ENCODE measurements at places on chromosomes 7 and 10. TPM values are rescaled to one million over a fixed set of nuclear protein-coding genes. Genes with fewer than 3 reads are reported as not detected.
A peak's percentile ranks its signal among the peaks of the same experiment; 100 is the strongest.

Gene ARHGEF5
- 1.3 TPM for total RNA-seq

Gene PLAU
- 11.2 TPM for total RNA-seq

Gene PIK3CG
- total RNA-seq: not detected

GRCh38 chr7:38321515-38321944 lies 48.1 kb upstream of the TARP start:
- DNase-seq: no peak

Gene PRKG1
- not detected for total RNA-seq

Gene PDZD7
- 0.60 TPM for total RNA-seq

- DNase-seq: no peak
Observed at GRCh38 chr10:129151281-129151680, 315.8 kb upstream of the MGMT start.

GRCh38 chr7:148882192-148882591 lies 1.9 kb downstream of the EZH2 start:
- no peak for DNase-seq

Gene TMEM213
- not detected for total RNA-seq

DNA sequence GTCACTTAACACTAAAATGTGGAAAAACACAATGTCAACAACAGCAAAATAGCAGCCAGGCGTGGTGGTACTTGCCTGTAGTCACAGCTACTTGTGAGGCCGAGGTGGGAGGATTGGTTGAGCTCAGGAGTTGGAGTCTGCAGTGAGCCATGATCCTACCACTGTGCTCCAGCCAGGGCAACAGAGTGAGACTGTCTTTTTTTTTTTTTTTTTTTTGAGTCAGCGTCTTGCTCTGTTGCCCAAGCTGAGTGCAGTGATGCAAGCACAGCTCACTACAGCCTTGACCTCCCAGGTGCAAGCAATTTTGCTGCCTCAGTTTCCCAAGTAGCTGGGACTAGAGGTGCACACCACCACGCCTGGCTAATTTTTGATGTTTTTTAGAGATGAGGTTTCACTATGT lies 6.1 kb downstream of the KCTD7 start:
- no peak for DNase-seq

DNA sequence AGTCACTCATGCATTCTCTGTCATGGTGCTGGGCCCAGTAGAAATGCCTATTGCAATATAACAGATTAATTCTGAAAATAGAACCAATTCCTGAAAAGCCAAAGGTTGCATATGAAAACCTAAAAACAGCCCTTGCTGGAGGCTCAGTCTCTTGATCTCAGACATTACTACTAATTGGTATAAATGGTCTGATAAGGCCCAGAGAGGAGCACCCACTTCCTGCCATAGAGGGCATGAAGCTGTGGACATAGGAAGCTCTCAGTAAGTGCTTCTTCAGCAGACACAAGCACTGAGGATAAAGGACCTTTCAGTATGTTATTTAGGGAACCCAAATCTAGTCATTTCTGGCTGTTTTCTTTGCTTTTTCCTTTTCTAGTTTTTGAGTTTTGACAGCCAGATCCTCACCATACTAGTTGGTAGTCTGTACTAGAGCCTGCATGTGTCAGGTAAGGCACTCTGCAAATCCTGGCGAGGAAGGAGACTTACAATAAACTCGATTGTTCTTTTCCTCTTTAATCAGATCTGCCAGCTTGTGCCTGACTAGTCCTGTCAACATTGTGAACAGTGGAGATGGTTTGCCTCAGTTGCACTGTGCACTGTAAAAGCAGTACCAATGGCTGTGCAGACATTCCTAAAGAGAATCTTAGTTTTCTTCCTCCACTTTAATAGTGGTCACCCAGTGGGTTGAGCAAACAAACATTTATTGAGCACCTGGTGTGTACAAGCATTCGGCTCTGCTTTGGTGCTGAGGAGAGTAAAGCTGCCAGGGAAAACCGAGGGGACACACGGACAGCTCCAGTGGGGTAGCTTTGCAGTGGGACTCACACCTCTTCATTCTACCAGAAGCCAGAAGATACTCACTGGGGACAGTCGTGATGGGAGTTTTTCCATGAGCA lies 140.9 kb downstream of the CHN2 start:
- no peak for DNase-seq

DNA sequence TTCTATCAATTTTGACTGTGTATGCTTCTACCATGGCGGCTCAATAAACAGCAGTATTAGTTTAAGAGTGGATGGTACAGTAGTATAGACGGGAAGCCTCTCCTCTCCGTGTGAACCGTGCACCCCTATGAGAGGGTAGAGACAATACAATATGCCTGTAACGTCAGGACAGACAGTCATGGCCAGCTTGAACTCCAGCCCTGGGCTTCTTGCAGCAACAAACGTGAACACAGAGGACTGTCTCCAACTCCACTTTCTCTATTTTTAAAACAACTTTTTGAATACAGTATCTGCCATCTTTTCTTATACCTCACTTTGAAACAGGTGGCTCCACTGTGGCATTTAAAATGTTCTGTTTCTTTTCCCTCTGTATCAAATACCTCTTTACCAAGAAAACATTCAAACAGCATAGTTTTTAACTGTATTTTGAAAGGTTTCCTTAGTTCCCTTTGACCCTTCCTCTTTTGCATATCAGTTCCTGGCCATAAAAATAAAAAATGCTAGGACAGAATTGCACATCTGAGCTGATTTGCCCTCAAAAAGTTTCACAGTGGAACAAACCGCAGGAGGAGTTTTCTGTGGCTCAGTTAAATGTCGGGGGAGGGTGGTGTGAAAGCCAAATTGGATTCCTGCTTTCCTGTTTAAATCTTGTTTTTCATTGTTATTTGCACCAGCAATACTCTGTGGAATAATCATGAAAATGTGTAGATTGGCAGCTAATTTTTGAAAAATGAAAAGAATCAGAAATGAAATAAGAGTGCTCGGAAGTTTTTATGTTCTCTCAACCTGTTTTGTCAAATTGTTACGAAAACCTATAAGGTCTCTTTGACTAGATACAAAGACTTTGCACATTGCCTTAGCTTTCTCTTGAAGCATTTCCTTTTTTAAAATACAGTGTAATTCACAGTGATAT lies 8.0 kb downstream of the IKZF1 start:
- no peak for DNase-seq

Gene OR6B1
- total RNA-seq: not detected

DNA sequence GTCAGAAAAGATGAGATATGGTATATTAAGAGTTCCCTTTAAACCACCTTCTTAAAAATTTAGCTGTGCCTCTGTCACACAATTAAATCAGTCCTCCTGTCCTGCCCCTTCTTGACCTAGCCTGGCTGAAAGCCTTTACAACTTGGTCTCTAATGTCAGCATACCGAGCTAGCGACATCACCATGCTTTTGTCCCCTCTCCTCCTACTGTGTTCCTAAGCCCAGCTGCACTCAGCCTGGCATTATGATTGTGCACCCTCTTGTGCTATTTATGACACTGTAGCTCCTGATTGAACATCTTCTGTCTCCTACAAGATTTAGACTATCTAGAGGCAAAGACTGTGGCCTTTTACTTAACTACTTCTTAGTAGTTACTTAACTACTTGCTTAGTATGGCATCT lies 29.2 kb downstream of the TDRD1 start:
- no peak for DNase-seq

DNA sequence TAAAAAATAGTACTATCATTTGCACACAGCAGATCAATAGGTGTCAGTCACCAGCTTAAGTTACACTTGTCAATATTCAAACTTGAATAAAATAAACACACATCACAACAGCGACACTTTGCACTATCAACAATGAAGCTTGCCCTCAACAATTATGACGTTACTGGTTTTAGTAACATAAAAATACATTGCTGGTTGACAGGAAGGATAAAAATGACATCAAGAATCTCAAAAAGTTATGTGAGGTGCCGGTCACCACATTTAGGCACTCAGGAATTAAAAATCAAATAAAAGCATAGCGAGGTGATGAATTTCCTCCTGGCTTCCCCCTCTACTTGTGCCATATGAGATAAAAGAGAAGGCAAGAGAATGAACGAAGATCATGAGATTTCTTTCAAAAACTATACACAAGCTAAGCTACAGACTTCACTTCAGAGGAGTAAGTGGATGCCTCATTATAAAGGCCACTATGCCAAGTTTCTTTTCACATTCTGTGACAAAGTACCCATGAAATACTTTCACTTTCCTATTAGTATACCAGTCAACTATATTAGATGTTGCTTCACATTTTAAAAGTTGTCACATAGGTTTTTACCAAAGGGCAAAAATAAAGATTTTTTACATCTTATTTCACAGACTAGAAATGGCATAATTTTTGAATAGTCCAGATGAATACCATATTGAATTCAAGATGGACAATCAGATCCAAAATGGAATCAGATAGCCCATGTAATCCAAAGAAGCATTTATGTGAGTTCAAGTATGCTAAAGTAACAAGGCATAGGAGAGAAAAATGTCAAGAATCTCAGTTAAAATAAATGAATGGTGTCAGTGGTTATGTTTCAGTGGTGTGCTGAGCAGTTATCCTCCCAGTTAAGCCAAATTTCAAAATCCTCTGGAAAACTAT lies 3.6 kb downstream of the CCDC71L start:
- DNase-seq: no peak

Gene POM121C
- total RNA-seq: 14.0 TPM

Gene IRF5
- 2.9 TPM for total RNA-seq

Gene SPDYE2B
- not detected for total RNA-seq

GRCh38 chr7:39952374-39952773 lies 2.3 kb downstream of the CDK13 start:
- DNase-seq: no peak

GRCh38 chr7:29039821-29040578 lies 81.9 kb upstream of the TRIL start:
- no peak for DNase-seq

GRCh38 chr10:4431114-4431863 lies 394.7 kb upstream of the AKR1E2 start:
- DNase-seq: peak; percentile 65

Gene CCL24
- total RNA-seq: not detected

DNA sequence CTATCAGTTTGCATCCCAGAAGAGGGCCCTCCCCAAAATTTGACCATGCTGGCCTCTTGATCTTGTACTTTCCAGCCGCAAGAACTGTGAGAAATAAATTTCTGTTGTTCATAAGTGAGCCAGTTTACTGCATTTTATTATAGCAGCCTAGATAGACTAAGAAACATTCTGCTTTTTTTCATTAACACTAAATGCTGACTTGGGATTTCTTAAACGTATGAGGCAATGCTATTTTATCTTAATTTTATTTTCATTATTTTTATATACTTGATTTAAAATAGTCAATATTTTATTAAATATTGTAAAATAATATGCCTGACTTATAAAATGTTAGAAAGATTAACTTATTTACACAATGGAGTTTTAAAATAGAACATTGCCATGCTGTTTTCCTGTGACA lies 341.8 kb upstream of the CNTNAP2 start:
- no peak for DNase-seq

GRCh38 chr7:50865450-50865849 lies 82.8 kb upstream of the GRB10 start:
- DNase-seq: no peak

Gene CPA5
- total RNA-seq: not detected

Gene CDK5
- 22.6 TPM for total RNA-seq

Gene DLX5
- total RNA-seq: not detected

Gene TMEM184A
- 9.5 TPM for total RNA-seq

DNA sequence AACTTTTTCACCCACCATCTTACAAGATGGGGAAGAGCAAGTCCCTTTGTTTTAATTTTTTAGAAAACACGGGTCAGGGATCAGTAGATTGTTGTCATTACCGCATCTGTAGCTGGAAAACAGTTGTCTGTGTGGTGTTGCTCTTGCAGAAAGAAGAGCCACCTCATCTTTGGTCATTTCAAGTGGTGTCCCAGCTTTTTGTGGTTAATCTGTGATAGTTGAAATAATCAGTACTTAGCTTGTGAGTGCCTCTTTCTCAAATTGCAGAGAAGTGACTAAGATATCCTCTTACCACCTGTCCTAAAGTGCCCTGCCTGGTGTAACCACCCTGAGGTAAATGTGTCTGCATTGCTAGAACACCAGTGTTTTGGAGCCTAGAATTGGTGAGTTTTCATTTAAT lies 5.5 kb downstream of the PRPF18 start:
- no peak for DNase-seq

DNA sequence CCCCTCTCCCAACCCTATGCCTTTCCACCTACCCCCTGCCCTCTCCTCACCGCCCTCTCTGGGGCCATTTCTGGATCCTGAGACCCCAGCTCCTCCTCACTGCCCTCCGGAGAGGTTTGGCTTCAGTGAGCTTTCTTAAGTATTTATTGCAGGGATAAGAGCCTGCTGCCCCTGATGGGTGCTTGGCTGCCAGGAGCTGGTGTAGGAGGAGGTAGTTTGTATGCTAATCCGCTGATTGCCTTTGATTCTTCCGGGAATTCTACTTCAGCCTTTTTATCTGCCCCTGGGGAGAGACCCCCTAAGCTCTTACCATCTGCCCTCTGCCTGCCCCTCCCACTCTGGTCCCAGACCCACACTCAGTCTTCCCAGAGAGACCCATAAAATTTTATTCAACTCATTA lies 263.5 kb upstream of the PODXL start:
- DNase-seq: no peak

DNA sequence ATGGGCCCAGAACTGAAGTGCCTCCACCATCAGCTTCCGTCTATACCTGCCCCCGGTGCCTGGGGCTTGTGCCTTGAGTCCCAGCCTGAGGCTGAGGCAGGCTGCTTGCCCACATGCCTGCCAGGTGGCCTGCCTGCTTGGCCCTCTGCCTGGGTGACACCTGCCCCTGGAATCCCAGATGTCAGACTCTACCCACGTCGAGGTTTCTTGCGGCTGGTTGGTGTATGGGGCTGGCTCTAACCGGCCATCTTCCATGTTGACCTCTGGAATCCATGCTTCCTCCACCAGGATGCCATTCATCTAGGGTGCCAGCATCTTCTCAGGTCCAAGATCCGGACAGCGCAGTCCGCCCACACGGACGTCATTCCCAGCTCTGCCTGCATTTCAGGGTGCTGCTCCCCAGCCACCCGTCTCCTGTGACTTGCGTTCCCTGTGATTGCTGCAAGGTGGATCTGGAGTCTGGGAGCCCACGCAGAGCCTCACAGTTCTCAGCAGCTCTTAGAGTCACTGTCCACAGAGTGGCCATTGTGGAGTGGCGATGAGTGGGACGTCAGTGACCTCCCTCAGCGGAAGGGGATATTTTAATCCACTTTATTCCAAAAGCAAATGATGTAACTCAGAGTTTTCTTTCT lies 298.1 kb downstream of the TCERG1L start:
- DNase-seq: no peak

Gene HKDC1
- total RNA-seq: 12.4 TPM

DNA sequence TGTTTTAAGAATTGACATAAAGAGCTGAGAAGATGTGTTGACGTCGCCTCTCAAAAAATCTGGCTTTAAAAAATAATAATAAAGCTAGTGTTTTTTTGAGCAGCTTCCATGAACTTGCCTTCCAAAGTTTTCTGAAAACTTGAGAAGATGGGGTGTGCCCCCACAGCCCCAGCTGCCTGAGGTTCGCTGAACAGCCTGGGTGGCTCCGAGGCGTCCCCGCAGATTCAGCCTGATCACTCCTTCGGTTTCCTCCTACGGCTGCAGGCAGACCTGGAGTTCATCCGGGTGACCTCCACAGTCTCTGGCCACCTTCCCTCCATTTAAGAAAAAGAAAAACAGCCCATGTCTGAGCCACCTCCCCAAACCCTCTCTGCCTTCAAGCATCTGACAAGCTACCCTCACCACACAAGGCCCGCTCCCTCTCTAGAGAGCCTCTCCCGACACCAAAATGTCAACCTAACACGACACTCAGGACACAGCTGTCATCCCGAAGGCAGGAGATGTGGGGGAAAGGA lies 177.8 kb downstream of the PTPRN2 start:
- no peak for DNase-seq

Data from HepG2 (cell line).